ENCODE measurements at places on chromosomes 13 and 19.

GRCh38 chr13:84303035-84303434 lies 420.8 kb upstream of the SLITRK1 start:
- DNase-seq, result no peak

DNA sequence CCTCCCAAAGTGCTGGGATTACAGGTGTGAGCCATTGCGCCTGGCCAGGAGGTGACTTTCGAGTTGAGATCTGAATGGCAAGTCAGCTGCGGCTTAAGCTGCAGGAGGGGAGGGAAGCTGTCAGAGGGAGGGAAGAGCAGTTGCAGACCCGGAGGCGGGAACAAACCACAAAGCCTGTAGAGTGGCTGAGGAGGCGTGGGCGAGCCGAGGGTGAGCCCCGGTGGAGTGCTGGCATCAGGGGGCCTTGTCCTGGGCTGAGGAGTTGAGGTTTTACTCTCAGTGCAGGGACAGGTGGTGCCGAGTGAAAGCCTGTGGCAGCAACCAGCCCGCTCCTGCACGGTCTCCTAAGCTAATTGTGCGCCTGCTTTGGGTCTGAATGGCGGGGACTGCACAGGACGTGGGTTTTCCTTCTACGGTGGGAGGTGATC lies 24.2 kb downstream of the PPP1R37 start:
- DNase-seq, result peak; percentile 70

DNA sequence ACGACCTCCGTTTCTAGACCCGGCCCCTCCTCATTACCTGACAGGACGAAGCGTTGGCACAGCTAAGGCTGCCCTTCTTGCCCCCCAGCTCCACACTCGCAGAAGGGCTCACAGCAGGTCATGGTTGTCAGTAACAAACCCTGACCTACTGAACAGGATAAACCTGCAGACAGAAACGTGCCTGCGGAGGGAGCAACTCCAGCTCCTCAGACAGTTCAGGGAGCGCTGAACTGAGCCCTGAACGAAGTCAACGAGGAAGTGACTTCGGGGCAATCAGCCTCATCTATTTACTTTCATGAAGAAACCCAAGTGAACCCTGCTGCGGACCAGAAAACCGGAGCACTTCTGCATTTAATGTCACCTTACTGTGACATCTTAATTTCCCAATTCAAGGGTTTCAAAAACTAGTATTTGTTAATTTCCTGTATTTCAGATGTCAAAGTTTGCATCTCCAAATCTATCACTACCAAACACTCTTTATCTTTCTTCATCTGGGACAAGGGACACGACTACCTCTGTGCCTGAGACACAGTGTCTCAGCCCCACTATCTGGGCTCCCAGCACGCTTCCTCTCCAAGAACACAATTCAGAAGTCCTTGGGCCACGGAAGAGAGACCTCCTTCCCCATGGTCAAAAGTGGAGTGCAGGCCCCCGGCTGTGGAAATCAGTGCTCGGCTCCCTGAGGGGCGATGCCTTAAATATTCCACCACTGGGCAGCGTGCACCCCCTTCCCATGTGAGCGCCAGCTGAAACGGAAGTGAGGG lies 40.2 kb downstream of the CARS2 start:
- DNase-seq, result no peak

- DNase-seq, result no peak
Measured at GRCh38 chr19:46090444-46090843, 34.0 kb downstream of the IGFL3 start.

DNA sequence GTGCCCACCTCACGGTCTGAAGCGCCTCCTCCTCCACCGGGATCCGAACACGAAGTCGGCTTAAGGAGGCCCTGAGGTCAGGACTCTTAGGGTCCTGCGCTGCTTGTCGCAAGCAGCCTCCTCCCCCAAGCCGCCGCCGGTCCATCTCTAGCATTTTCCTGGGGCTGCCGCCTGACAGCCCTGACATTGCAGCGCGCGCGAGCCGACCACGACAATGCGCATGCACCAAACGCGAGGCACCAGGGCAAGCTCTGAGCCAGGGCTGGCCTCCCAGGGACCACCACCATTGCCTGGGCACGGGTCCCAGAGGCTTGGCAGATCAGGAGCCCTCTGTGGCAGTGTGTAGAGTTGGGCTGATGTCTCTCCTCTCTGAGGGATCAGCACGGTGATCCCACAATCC lies 63.8 kb upstream of the ZNF420 start:
- DNase-seq, result no peak

DNA sequence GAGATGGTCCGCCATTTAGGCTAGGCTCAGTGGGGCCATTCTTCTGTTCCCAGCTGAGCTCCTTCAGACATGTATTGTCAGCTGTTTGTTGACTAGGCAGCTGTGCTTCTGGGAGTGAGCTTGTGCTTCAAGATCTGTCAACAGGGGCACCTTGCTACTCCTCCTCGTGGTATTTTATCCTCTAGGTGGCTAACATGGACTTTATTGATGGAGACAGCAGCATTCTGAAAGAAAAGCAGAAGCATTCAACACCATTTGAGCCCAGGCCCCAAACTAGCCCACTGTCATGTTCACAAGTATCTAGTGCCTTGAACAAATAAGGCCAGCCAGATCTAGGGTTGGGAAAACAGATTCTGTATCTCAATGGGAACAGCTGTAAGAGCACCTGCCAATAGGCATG lies 65.9 kb downstream of the ZNF429 start:
- no peak for DNase-seq

DNA sequence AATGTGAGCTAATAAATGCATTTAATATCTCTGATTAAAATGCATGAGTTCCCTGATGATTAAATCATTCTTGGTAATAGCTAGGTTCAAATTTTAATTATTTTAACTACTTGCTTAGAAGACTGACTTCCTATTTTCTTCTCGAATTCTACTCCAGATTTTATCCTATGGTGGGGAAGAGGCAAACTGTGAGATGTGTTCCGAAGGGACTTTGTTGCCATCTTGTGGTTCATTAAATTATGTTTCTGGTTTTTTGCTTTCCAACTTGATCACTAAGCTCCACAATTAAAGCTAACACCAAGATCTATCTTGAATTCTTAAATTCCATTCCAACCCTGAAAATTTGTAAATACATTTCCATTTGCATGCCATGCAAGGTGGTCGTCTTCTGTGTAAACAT lies 538.4 kb upstream of the PCDH20 start:
- DNase-seq, result no peak

GRCh38 chr19:33416307-33417215 lies 43.1 kb downstream of the CEBPG start:
- peak; percentile 58 for DNase-seq

GRCh38 chr19:7230826-7231225 lies 63.4 kb downstream of the INSR start:
- DNase-seq, result no peak

GRCh38 chr13:113468472-113469201 lies 15.3 kb upstream of the ADPRHL1 start:
- no peak for DNase-seq

- DNase-seq, result peak; percentile 43
Measured at GRCh38 chr19:50909240-50910070, 1.7 kb downstream of the KLK4 start.

GRCh38 chr13:71864986-71865873 lies 1.8 kb downstream of the DACH1 start:
- DNase-seq, result no peak

- no peak for DNase-seq
Measured at GRCh38 chr19:43316591-43317319, 36.7 kb upstream of the CD177 start.

DNA sequence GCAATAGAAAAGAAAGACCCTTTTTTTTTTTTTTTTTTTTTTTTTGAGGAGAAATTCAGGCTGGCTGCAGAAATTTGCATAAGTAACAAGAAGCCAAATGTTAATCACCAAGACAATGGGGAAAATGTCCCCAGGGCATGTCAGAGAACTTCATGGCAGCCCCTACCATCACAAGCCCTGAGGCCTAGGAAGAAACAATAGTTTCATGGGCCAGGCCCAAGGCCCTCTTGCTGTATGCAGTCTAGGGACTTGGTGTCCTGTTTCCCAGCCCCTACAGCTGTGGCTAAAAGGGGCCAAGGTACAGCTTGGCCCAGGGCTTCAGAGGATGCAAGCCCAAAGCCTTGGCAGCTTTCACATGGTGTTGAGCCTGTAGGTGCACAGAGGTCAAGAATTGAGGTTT lies 88.4 kb upstream of the TPP2 start:
- DNase-seq, result no peak

GRCh38 chr19:46786236-46787039 lies 2.0 kb downstream of the SLC1A5 start:
- peak; percentile 77 for DNase-seq

DNA sequence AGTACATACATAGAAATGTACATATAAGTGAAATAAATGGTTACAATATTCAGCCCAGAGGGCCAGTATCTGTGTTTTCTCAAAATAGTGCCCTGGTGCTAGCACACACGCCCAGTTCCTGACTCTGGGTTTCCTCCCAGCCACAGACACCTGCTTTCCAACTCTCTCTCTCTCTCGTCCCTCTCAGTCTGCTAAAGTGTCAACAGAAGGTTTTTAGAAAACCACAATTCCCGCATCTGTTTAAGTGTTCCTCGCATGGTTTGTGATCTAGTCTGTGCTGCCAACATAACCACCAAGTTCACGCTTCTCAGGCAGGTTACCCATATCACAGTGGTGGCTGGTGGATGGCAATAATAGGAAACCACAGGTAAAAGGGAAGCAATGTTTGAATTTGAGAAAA lies 17.8 kb upstream of the UPF3A start:
- no peak for DNase-seq

GRCh38 chr13:50850445-50850844 lies 7.0 kb upstream of the DLEU7 start:
- no peak for DNase-seq

DNA sequence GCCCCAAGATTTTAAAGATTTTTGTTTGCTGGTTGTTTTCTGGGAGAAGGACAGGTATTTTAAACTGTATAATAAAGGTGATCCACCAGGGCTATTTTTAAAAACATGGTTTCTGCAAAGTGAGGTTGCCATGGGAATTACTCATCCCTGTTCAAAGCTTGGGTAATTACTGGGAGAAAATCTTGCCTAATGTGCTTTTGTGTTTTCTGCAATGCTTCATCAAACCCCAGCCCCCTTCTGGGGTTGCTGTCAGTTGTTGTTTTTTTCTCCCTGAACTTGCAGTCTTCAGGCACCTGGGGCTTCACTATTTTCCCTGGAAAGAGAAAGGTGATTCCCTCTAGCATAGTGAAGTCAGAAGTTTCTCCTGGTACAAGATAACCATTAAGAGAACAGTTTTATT lies 277.2 kb downstream of the NALCN start:
- DNase-seq, result no peak

GRCh38 chr19:54077334-54077733 lies 3.8 kb downstream of the TARM1 start:
- DNase-seq, result no peak

- DNase-seq, result no peak
Measured at GRCh38 chr19:52258426-52258825, 11.0 kb upstream of the ZNF766 start.

- no peak for DNase-seq
Measured at GRCh38 chr13:38415233-38415632, 65.6 kb downstream of the UFM1 start.

DNA sequence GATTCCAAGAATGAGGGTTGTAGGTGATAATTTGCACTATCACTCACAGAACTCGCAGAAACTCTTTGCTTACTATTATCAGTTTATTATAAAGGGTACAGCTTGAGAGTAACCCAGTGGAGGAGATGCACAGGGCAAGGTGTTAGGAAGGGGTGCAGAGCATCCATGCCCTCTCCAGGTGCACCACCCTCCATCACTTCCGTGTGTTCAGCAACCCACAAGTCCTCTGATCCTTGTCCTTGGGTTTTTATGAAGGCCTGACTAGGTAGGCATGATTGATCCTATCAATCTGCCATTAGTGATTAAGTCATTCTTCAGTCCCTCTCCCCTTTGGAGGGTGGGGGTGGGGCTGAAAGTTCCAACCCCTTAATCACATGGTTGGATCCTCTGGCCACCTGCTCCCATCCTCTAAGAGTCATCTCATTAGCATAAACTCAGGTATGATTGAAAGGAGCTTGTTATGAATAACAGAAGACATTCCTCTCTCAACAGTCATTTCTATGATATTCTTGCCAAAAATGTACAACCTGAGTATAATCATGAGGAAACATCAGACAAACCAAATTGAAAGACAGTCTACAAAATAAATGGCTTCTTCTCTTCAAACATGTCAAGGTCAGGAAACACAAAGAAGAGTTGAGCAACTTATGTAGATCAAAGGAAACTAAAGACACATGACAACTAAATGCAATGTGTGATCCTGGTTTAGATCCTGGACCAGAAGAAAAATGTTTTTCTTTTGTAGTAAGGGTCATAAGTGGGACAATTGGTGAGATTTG lies 225.4 kb downstream of the PCCA start:
- no peak for DNase-seq

DNA sequence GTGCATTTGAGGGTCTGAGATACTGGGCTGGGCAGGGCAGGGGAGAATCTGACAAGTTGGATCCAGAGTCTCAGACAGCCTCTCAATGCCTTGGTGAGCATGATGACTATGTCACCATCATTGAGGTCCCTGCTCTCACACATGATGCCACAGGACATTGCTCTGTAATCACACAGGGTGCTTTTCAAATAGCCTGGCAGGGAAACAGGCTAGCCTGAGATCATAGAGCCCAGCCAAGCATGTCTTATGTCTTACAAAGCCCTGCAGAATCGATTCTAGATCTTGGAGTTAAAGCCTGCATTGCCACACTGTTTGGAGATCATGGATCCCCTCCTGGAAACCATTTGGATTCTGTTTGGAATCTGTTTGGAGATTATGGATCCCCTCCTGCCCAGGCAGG lies 5.3 kb downstream of the KCNN1 start:
- DNase-seq, result no peak

- DNase-seq, result no peak
Measured at GRCh38 chr19:58556622-58557220, 1.7 kb downstream of the UBE2M start.

DNA sequence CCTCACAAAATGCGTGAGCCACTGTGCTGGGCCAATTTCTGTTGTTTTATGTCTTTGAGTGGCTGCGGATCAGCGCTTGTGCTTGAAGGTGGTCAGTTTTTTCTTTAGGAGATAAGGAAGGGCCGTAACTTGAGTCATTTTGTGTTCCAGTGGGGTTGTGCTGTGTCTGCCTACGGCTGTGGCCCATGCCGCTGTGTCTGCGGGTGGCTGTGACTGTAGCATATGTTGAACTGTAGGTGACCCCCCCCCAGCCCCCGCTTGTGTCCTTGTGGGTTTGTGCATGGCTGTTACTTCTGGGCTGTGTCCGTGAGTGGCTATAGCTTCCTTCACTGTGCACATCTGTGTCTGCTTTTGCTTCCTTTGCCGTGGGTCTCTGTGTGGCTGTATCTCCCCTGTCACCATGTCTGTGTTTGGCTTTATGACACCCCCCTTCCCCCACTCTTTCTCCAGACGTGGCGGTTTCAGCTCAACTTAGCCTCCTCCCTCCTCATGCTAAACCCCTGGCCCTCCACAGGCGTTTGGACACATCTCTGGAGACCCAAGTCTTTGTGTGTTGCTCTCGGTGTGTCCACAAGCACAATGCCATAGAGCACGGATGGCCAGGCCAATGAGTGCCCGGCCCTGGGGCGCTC lies 675 bp downstream of the PPP1R14A start:
- no peak for DNase-seq

- DNase-seq, result no peak
Measured at GRCh38 chr19:4089400-4089908, 22.8 kb upstream of the ZBTB7A start.

GRCh38 chr13:109200556-109200955 lies 571.1 kb downstream of the MYO16 start:
- no peak for DNase-seq

GRCh38 chr19:13260883-13261653 lies 110.9 kb downstream of the IER2 start:
- DNase-seq, result no peak

Measured in stimulated activated CD4-positive, alpha-beta T cell treated with anti-CD3 and anti-CD28 coated beads, TNF-alpha, amount 100 ng/mL, for 48 hours (primary cell).